Thoracic aorta (tissue), 2 donors: ENCODE measurements at places on chromosomes 13 and 19.

DNA sequence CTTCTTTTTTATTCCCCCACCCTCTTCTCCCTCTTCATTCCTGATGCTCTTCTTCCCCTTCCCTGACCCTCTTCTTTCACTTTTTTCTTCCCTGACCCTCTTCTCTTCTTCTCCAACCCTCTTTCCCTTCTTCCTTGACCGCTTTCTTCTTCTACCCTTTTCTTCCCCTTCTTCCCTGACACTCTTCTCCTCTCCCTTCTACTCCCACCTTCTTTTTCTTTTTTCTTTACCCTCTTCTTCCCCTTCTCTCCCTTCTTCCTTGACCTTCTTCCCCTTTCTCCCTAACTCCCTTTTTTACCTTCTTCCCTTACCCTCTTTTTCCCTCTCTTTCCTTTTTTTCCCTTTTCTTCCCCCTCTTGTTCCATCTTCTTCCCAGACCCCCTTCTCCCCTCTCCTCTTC, 931.3 kb downstream of the UQCRFS1 start:
- no peak for DNase-seq
- H3K27me3 ChIP-seq: no peaks in the 10 kb centered on the region
- H3K36me3 ChIP-seq: no peaks in the 10 kb centered on the region
- H3K27ac ChIP-seq: no peak overlapping the region

DNA sequence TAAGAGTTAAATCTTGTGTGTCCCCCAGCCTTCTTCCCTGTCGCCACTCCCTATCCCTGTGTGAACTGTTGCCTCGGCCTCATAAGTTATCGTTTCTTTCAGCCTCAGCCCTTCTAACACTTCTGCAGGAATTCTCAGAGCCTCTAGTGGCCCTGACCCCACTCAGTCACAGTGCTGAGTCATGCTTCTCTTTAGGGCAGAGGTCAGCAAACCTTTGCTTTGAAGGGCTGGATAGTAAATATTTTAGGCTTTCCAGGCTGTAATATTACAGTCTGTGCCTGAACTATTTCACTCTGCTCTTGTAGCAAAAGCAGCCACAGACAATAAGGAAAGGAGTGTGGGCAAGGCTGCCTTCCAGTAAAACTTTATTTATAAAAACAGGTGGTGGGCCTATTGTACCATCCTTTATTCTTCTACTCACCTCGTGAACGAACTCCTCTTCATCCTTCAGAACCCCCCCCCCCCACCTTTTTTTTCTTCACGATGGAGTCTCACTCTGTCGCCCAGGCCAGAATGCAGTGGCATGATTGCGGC, 22.1 kb downstream of the MYO9B start:
- H3K27ac ChIP-seq: peak overlapping the region; percentile 91
- H3K4me1 ChIP-seq: peaks cover 22% of the 10 kb centered on the region
- no peak for DNase-seq
- no peak overlapping the region for H3K4me3 ChIP-seq
- no peaks in the 10 kb centered on the region for H3K27me3 ChIP-seq

DNA sequence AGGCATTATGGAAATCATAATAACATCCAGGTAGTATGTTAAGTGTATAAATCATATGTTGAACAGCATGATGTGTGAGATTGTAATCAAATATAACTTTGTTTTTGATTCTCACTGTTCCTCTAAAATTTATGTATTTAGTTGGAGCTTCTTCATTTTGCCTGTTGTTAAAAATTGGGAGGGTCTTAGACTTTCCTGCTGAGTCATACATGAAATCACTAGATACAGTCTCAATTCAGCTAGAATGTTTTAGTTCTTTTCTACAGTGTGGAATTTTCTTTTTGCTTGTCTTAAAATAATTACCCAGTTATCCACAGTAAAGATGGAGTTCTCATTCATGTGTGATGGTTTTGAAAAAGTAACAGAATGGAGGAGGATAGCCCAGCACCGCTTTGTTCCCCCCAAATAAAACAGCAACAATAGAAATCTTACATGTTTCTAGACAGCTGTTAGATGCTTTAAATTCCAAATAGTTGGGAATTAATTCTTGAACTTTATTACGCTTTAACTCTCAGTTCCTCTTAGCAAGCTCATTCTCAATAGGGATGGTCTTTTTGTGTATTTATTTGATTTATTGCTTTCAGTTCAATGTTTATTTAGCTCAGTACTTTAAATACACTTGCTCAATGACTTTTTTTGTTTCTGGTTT, 109.5 kb downstream of the PDS5B start:
- no peaks in the 10 kb centered on the region for H3K27me3 ChIP-seq
- no peaks in the 10 kb centered on the region for H3K4me1 ChIP-seq
- peaks cover 15% of the 10 kb centered on the region for H3K36me3 ChIP-seq
- no peak overlapping the region for H3K27ac ChIP-seq
- DNase-seq: no peak

DNA sequence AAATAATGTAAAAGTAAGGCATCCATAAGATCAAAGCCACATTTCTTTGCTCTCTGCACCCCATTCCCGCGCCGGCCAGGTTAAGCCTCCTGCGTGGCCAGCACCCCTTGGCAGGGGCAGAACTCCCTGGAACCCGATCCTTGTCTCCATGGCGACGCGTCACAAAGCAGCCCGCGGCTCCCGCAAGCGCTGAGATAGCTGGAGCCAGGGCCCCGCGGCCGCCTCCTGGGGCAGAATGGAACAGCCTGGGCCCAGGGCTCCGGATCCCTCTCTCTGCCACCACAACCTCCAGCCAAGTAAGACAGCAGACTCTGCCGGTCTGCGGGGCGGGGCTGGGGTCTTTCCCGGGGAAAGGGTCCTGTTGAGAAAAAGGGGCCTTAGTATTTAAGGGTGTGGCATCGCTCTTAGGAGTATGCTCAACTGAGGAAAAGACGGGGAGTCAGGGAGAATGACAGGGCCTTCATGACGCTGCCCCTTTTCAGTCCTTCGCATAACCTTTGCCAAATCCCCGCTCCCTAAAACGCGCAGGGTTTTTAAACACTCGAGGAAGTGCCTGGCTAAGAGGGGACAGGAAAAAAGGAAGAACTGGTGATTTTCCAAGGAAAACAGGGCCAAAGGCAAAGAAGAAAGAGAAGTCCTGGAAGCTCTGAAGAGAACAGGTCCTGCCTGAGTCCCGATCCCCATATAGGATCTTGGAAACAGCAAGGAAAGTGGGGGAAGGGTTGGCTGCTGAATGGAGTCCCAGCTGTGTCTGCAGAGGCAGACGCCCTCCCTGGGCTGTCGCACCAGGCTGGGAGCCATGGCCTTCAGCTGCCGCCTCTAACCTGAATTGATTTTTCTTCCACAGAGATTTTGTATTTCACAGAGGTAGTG, at the start of gene TEX26:
TSS of gene TEX26 (plus strand) at position 176 of the 873 bp plus-strand sequence. CDS start at position 236, 60 bp downstream.
- DNase-seq: no peak
- no peaks in the 10 kb centered on the region for H3K4me1 ChIP-seq
- no peak within 1 kb of the TSS for H3K27ac ChIP-seq
- no peaks in the 10 kb centered on the region for H3K27me3 ChIP-seq
- H3K4me3 ChIP-seq: peak within 1 kb of the TSS; percentile 59

DNA sequence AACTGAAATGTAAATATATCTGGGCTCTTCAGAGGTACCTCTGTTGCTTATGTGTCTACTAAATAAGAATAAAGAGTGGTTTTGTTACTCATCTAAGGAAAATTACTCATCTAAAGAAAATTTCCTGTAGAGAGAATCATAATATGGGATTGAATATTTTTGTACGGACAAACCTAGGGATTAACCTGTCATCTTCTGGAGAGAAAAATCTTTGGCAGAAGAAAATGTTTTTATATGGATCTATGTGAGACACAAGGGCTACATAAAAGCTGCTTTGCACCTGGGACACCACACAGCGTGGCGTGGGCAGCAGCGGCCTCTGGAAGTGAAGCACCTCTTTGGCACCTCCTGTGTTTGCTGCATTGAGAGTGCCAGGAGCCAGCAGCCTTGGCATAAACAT, 242.9 kb upstream of the DACH1 start:
- H3K4me1 ChIP-seq: no peaks in the 10 kb centered on the region
- no peak overlapping the region for H3K4me3 ChIP-seq
- no peaks in the 10 kb centered on the region for H3K27me3 ChIP-seq

DNA sequence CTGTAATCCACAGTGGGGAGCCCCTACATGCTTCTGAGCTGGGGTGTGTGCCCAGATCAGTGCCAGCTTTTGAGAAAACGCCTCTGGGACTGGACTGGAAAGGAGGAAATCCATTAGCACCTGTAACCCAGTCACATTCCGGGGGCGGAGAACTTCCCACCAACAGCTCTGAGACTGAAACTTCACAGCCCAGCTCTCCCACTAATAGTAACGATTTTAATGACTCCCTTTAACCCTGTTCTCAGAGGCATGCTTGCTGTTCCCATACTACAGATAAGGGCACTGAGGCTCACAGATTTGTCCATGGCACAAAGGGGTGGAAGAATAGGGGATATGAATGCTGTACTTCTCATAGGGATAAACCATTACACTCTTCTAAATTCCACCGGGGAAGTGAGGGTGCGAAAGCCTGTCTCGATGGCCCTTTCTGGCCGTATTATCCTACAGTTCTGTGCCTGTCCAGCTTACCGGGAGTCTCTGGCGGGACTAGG, 851 bp downstream of the FBXO46 start:
- peaks cover 15% of the 10 kb centered on the region for H3K4me1 ChIP-seq
- H3K27ac ChIP-seq: peak overlapping the region; percentile 70
- H3K4me3 ChIP-seq: peak overlapping the region; percentile 95
- H3K27me3 ChIP-seq: no peaks in the 10 kb centered on the region

DNA sequence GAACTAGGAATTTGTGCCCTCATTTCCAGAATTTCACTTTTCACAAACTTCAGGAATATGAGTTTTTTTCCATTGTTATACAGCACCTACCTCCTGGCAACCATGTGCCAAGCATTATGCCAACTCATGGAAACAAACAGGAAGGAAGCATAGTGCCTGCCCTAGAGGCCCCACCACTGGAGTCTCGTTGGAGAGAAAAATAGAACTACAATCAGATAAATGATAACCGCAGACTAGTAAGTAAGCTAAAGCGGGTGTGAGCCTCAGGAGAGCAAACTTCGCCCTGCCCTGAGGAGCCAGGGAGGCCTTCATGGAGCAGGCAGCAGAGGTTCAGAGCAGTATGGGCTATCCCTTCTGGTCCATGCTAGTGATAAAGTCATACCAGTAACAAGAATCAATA, 75.9 kb downstream of the FRY start:
- no peak overlapping the region for H3K4me3 ChIP-seq
- DNase-seq: no peak
- peaks cover 8% of the 10 kb centered on the region for H3K4me1 ChIP-seq

DNA sequence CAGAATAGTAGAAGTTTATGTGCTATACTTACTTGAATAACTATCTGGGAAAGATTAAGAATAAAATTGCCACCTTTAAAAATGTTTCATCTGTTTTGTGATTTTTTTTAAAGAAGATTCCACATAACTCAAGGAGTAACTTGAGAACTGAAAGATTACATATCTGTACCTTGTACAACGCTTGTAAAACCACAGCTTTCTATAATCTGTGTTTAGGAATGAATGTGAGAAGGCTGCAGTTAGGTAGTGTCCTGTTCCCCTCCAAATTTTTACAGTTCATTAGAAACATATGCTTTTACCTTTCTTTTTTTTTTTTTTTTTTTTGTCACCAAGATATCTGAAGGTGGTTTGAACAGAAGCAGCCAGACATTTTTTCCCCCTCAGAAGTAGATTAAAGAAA, 312.8 kb upstream of the GPC6 start:
- no peak overlapping the region for H3K4me3 ChIP-seq
- H3K36me3 ChIP-seq: no peaks in the 10 kb centered on the region
- no peaks in the 10 kb centered on the region for H3K27me3 ChIP-seq
- no peak for DNase-seq
- H3K4me1 ChIP-seq: no peaks in the 10 kb centered on the region

DNA sequence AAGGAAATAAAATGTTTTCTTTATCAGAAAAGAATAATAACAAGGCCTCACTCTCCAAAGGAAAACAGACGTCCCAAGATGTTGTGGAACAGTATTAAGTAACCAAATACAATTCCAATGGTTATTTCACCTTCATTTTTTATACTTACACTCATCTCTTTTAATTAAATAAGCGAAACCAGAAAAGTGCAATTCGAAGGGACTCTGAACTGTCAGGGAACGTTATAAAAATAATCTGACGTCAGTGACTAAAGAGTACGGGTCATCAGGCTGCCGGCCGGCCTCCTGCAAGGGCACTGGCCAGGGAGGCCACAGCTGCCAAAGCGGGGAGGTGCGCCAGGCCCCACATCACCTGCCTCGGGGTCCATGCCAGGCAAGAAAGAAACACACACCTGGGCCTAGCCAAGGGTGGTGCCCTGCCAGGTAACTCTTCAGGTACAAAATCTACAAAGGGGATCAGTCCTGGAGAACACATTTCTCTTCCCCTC, 61.2 kb downstream of the CDADC1 start:
- peak overlapping the region; percentile 76 for H3K27ac ChIP-seq
- H3K4me3 ChIP-seq: peak overlapping the region; percentile 8
- DNase-seq: no peak
- H3K36me3 ChIP-seq: peaks cover 4% of the 10 kb centered on the region

GRCh38 chr19:57949702-57950101, 2.2 kb upstream of the ZNF256 start:
- peaks cover 3% of the 10 kb centered on the region for H3K4me1 ChIP-seq
- H3K27me3 ChIP-seq: no peaks in the 10 kb centered on the region
- no peak for DNase-seq
- H3K36me3 ChIP-seq: no peaks in the 10 kb centered on the region

DNA sequence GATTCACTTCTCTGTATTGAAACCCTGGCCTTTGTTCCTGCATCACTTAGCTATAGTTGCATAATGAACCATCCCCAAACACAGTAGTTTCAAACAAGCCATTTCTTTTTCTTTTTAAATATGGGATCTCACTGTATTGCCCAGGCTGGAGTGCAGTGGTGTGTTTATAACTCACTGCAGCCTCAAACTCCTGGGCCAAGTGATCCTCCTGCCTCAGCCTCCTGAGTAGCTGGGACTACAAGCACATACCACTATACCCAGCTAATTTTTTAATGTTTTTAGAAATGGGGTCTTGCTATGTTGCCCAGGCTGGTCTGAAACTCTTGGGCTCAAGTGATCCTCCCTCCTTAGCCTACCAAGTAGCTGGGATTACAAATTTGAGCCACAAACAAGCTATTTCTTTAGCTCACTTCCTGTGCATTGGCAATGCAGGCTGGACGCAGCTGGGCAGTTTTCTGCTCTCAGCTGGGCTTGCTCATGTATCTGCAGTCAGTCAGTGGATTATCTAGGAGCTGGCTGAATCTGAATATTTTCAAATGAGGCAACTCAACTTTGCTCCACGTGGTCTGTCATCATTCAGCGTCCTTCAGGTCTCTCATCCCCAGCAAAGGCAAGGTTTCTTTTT, 49.5 kb upstream of the SIN3B start:
- no peak for DNase-seq
- no peaks in the 10 kb centered on the region for H3K4me1 ChIP-seq

GRCh38 chr13:90738881-90739280, 608.6 kb upstream of the MIR17HG start:
- H3K4me3 ChIP-seq: no peak overlapping the region
- no peaks in the 10 kb centered on the region for H3K36me3 ChIP-seq

GRCh38 chr13:95605448-95606125, 38.9 kb downstream of the DZIP1 start:
- no peaks in the 10 kb centered on the region for H3K27me3 ChIP-seq
- DNase-seq: no peak
- peaks cover 18% of the 10 kb centered on the region for H3K4me1 ChIP-seq
- H3K4me3 ChIP-seq: no peak overlapping the region
- H3K36me3 ChIP-seq: peaks cover 9% of the 10 kb centered on the region
- H3K27ac ChIP-seq: no peak overlapping the region

- H3K27ac ChIP-seq: peak overlapping the region; percentile 68
- H3K4me1 ChIP-seq: peaks cover 3% of the 10 kb centered on the region
- peaks cover 11% of the 10 kb centered on the region for H3K36me3 ChIP-seq
- no peak for DNase-seq
Measured at GRCh38 chr19:3506384-3507340, 551 bp downstream of the FZR1 start.
